ENCODE measurements at places on chromosomes 6 and 20.
A peak's percentile ranks its signal among the peaks of the same experiment; 100 is the strongest.

DNA sequence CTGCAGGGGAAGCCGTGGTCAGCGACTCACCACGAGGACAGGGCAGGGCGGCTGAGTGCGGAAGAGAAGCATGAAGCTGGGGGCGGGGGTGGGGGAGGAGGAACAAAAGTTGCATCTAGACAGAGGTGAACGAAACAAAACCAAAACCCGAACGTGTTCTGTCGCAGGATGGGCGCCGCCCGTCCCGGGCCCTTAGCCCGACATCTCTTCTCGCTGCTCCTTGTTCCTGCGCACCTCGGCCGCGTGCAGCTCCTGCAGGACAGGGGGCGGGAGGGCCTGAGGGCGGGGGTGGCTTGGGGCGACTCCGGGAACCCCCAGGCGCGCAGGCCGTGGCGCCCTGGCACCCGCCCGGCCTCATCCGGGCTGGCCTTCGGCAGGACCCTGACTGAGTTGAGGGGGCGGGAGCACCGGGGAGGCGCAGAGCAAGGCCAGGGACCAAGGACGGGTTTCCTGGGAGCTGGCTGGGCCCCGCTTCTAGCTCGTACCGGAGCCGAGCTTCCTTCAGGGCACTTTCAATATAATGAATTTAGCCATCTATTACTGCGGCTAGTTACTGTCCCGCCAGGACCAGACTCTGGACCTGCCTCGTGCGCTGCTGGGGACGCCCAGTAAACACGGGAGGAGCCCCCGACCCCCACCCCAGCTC, 12.0 kb downstream of the STMN3 start:
- no peak for DNase-seq

DNA sequence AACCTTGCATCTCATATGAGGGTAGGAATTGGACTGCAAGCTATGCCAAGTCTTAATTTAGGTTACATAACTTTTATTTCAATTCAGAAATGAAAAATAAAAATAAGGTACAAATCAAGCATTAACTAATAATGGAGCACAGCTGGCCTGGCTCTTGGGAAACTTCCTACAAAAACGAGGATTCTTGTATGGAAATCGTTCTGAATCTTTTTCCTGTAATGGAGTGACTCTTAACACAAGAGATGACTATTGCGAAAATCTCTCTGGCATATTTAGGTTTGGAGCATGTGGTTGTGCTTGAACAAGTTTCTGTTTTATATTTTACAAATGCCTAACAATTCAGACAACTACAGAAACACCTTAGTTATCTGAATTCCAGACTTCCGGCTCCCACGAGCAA, 34.0 kb upstream of the PI16 start:
- DNase-seq, result no peak

GRCh38 chr6:162973980-162974379, 246.2 kb downstream of the PACRG start:
- DNase-seq, result no peak

GRCh38 chr6:154852687-154853086, 119.5 kb downstream of the SCAF8 start:
- no peak for DNase-seq

DNA sequence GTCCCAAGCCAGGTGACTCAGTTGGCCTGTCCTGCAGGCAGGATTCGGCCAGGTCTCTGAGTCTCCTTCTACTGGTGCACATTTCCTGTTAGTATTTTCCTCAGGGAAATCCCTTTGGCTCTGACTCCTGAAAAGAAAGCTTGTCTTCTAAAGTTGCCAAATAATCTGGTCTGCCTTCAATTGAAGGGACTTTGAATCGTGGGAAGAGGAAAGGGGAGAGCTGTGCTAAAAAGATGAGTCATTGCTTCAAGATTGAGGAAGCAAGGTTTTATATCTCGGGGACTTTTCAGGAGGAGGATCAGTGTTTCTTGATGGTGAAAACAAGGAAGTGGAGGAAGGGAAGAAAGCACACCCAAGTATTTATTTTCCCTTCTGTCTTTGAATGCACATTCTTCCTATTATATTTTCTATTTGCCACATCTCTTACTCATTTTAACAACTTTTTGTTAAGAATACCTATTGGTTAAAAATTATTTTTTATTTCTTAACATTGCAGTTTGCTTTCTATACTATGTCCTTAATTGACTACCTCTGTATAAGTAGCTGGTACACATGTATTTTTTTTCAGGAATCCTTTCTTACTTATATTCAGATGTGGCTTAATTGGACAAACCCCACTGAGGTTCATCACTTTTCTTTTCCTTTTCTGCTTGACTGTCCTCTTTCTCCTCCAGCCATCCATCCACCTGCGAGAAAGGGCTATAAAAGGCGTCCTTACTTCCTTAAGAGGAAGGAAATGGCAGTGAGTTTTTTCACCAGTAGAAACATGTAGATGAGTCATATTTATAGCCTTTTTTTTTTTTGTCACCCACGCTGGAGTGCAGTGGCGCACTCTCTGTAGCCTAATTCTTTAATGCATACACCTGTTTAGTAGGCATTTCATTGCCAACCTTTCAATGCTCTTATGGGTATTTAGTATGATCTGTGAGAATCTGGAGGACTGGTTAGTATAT, 15.0 kb upstream of the IFNGR1 start:
- DNase-seq, result peak; percentile 33

GRCh38 chr6:133523816-133524215, 282.7 kb downstream of the EYA4 start:
- DNase-seq, result no peak

GRCh38 chr6:27811451-27811772, 100.8 kb downstream of the OR2B2 start:
- DNase-seq, result no peak

- no peak for DNase-seq
Measured at GRCh38 chr20:8342391-8342790, 210.3 kb downstream of the PLCB1 start.

GRCh38 chr6:170087941-170088581, 202.8 kb downstream of the DLL1 start:
- DNase-seq, result peak; percentile 56

DNA sequence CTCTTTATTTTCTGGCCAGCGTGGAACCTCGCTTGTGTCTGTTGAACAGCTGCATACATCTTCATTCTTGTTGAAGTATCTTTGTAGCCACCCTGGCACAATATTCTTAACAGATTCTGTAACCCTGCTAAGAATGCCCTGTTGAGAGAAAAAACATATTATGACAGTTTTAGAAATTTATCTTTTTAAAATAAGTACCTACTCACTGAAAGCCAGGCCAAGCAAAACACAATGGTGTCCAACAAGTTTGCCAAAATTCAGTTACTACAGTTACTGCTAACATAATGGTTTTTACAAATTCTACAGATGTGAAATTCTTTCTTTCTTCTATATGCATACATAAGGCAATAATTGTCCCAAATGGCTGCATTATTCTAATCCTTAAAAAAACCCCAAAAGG, 18.2 kb downstream of the NUP153 start:
- DNase-seq, result no peak

DNA sequence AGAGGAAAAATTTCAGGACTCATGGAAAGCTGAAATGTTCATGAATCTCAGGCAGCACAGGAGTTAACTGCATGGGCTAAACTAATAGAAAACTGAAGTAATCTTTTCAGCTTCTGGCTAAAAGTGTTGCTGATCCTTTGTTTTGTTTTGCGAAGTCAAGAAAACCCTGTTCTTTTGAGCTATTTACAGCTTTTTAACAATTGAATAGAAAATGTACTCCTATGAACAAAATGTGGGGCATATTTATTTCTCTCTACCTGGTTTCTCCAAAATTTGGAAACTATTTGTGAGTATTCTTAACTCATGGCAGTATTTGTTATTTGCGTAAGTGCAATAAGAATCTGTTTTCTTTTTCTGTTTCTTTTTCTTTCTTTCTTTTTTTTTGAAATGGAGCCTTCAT, 818.8 kb upstream of the CITED2 start:
- no peak for DNase-seq

DNA sequence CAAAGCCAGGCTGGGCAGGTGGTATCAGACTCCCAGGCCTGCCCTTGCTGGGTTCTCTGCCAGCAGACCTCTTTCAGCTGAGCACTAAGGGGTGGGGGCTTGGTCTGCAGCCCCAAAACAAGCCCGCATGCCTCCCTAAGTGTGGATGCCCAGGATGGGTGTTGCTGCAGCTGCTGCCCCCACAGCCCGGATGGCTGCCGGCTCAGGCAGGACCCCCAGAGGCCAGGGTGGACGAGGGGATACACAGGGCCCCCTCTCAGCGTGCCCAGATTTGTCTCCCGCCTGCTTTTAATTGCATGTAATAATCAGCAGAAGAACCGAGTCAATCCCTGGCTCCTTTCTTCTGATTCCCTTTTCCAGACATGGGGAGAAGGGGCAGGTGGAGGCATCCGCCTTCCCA, 60.8 kb downstream of the VEGFA start:
- DNase-seq, result no peak

- no peak for DNase-seq
Measured at GRCh38 chr6:127288705-127289104, 22.0 kb downstream of the RNF146 start.

DNA sequence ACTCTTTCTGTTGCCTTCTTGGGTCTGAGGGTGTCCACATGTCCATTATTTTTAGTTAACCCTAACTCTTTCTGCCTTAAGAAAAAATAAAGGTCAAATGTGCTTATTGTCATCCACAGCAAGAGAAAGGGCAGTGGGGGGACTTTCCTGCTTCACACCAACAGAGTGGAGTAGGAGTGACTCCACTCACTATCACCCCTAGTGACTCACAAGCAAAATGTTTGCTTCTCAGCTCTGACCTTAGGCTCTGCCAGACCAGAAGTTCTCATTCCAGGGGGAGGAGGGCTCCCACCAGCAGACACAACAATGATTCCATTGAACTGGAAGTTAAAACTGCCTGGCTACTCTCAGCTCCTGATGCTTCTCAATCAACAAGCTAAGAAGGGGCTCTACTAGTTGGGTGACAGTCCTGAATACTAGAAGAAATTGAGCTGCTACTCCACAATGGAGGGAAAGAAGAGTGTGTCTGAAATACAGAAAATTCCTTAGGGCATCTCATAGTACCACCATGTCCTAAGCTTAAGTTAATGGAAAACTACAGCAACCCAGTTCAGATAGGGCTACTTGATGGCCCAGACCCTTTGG, 83.9 kb upstream of the AFDN start:
- DNase-seq, result no peak

GRCh38 chr6:132933090-132933489, 118.7 kb downstream of the RPS12 start:
- DNase-seq, result no peak

DNA sequence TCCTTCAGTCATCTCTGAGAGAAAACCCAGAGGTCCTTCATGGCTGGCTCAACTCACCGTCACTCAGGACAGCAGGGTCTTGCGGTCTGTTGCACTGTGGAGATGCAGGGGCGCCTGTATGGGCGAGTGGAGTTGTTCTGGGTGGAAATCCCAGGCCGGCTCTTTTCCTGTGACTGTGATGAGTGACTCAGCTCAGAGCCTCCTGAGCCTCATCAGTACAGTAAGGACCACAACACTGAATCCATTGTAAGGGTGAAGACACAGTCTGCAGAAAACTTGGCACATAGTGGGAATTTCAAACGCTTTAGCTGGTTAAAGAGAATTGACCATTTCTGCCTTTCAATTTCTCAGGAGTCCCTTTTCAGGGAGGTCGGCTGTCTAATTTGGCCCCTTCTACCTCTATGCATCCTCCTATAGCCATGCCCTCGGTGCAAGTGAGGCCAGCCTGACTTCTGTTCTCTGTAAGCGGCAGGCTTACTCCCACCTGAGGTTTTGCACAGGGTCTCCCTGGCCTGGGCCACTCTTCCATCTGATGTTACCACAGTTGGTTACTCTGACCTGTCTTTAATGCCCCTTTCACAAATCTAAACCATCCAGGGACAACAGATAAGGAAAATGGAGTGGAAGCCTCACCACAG, 35.5 kb upstream of the TBXT start:
- no peak for DNase-seq

DNA sequence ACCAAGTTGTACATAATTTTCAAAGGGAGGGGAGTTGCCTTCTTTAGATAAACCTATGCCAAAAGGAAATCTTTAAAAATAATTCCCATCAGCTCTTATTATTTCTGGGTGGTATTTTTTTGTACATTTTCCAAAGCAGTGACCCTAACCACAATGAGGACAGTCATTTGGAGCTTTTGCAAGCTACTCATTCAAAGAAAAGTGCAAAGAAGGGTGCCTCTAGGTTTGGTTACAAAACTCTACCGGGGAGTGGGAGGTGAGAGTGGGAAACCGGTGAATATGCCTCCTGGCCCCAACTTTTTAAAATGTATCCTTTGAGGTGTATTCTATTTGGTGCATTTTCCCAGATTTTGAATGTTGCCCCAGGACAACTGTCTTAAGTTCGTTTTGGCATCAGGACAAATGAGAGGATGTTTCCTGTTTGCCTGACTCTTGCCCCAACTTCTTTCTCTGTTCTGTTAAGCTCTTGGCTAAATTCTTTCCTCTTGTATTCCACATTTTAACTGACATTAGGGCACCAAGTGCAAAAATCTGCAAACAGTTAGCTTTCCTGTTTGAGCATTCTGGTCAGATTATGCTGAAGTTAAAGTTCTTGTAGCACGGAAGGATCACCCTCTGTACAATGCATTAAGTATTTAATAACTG, 78.9 kb downstream of the SLX4IP start:
- DNase-seq, result no peak

- no peak for DNase-seq
Measured at GRCh38 chr6:37826993-37827392, 7.5 kb downstream of the ZFAND3 start.

- no peak for DNase-seq
Measured at GRCh38 chr6:158775832-158776231, 43.3 kb downstream of the EZR start.

GRCh38 chr6:144149558-144149893, 791 bp upstream of the STX11 start:
- no peak for DNase-seq

DNA sequence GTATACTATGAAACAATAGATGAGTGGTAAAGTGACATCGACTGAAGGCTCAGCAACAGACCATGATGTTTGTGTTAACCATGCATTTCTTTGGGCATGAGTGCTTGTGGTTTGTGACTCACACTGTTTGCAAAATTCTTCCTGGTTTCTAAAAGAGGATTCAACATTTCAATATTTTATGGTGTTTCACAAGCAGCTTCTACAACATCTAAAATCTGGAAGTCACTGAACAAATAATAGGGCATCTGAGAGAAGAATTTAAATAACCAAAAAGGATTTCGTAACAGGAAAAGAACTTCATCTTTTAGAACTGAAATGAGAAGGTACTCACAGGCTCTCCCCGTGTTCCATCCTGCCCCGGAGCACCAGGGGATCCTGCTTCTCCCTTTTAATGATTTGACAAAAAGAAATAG, 146.2 kb downstream of the COL21A1 start:
- DNase-seq, result no peak

GRCh38 chr6:15989397-15989796, 139.5 kb upstream of the MYLIP start:
- DNase-seq, result no peak

- no peak for DNase-seq
Measured at GRCh38 chr6:3239110-3239830, 11.8 kb upstream of the TUBB2B start.

- DNase-seq, result peak; percentile 39
Measured at GRCh38 chr6:159174263-159174969, 5.2 kb downstream of the FNDC1 start.

Measured in stimulated activated naive CD4-positive, alpha-beta T cell (primary cell).